CD4-positive, alpha-beta T cell treated with Interleukin-21 for 1 hour (primary cell): ENCODE measurements at places on chromosomes 7 and 10.

GRCh38 chr7:29146057-29146706 is at the start of gene CPVL:
Gene CPVL, minus strand, starts transcription at chr7:29146537. Its CDS starts 25,476 bp downstream, at chr7:29121061.
- DNase-seq: no peak

- DNase-seq: no peak
Measured at GRCh38 chr10:56096226-56096517, 264.9 kb downstream of the ZWINT start.

GRCh38 chr7:155198901-155199845 is 98.5 kb upstream of the INSIG1 start:
- no peak for DNase-seq

GRCh38 chr7:13057462-13058200 is 370.2 kb downstream of the ARL4A start:
- no peak for DNase-seq

GRCh38 chr10:127996586-127996985 is 89.7 kb downstream of the PTPRE start:
- DNase-seq: no peak

DNA sequence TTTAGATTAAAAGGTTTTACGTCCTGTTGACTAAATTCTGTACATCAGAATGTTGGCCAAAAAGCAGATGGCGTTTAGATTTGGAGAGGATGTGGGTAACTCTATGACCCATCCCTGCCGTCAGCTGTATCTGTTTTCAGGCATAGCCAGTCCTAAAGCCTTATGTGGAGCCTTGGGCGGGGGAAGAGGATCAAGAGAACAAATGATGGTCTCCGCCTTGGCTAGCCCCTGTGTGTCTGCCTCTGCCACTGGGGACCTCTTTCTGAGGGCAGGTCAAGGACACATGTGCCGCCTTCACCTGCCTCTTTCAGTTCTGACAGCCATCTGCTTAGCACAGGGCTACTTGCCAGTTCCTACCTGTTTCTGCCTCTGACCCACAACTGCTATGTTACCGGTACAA is 24.1 kb downstream of the PDSS1 start:
- DNase-seq: peak; percentile 65
